ENCODE measurements at places on chromosomes 11 and 22.

GRCh38 chr22:29377979-29378378 lies 10.4 kb downstream of the AP1B1 start:
- no peak for DNase-seq

- DNase-seq = no peak
Measured at GRCh38 chr11:1438967-1439330, 47.6 kb downstream of the MOB2 start.

- DNase-seq = no peak
Measured at GRCh38 chr11:94662065-94662779, 95.1 kb downstream of the PIWIL4 start.

GRCh38 chr11:31664129-31664528 lies 147.0 kb downstream of the PAX6 start:
- DNase-seq = no peak

DNA sequence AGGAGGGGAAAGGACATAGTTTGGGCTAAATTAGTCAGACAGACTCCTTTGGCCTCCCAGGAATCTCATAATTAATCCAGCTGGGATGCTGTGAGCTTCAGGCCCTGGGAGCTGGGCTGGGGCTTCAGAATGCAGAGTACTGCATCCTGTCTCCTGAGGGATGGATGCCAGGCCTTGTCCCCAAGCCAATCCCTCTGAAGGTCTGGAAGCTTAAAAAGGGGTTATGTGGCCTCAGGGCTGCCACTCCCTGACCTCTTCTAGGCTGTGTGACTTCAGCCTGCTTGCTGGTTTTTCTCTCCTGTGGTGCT lies 6.9 kb upstream of the LRRC32 start:
- DNase-seq = no peak

- no peak for DNase-seq
Measured at GRCh38 chr11:107217444-107217843, 199.2 kb upstream of the GUCY1A2 start.

- DNase-seq = no peak
Measured at GRCh38 chr11:25860677-25861450, 471.1 kb upstream of the ANO3 start.

GRCh38 chr11:114187173-114187572 lies 109.0 kb upstream of the NNMT start:
- no peak for DNase-seq

GRCh38 chr11:92376146-92376599 lies 151.6 kb downstream of the FAT3 start:
- no peak for DNase-seq

GRCh38 chr11:92803391-92803790 lies 166.1 kb upstream of the MTNR1B start:
- no peak for DNase-seq

GRCh38 chr11:37500425-37500824 lies 902.4 kb upstream of the RAG2 start:
- DNase-seq = no peak

DNA sequence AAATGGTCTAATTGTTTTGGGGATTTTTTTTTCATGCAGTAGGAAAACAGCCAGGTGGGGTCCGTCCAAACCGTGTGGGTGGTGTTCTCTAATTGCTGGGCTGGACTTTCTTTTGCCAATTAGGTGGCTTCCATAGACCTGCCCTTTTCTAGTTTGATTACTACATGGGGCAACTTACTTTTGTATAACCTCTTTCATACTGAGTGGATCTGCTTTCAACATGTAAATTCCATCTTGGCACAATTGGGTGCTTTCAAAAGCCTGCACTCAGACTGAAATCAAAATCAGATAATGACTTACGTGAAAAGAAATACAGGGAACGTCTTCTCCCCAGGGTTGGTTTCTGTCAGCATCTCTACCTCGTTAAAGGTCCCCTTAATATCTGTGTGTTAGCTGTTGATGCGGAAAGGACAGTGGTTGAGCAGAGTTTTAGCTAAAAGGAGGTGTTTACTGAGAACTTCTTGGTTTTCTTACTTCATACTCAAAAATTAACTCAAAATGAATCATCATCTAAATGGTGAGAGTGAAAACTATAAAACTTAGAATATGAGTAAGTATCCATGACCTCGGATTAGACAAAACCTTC lies 72.1 kb downstream of the BARX2 start:
- DNase-seq = no peak

DNA sequence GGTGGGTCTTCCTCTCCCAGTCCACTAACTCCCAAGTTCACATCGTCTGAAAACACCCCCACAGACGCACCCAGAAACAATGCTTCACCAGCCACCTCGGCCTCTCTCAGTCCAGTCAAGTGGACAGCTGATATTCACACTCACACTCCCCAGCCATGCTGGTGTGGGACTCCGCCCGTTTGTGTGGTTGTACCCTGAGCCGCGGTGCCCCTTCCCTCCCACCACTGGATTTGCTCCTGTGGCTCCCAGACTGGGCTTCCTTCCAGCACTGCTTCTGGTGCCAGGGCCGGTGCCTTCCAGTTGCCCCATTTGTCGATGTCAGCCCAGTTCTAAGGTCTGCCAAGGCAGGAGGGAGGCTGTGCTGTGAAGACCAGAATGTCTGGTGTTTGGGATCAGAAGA lies 37.9 kb upstream of the PLET1 start:
- DNase-seq = no peak
